Esophagus squamous epithelium (tissue), 5 donors: ENCODE measurements at places on chromosomes 5 and 9.

DNA sequence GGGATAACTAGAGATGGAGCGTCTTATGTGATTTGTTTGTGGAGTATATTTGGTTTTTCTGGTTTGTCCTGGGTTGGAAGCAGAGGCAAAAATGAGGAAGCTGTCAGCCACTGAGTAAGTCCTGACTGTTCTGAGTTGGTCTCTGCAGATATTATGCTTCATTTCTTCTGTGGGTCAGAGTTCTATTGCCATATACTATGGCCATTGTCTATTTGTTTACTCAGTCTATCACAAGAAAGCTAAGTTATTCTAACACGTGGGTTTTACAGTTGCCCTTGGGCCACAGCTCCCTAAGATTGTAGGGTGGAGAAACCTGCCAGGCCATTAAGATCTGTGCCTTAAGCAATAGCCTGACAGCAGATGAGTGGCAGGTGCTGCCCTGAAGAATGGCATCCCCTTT is 3.0 kb upstream of the CTSV start:
- H3K4me1 ChIP-seq: peaks cover 6% of the 10 kb centered on the region
- no peak overlapping the region for H3K4me3 ChIP-seq
- no peak overlapping the region for H3K27ac ChIP-seq
- H3K36me3 ChIP-seq: no peaks in the 10 kb centered on the region
- H3K27me3 ChIP-seq: peaks cover 69% of the 10 kb centered on the region
- no peak for DNase-seq

- no peaks in the 10 kb centered on the region for H3K36me3 ChIP-seq
- no peaks in the 10 kb centered on the region for H3K27me3 ChIP-seq
- peak overlapping the region; percentile 96 for H3K4me3 ChIP-seq
- peak overlapping the region; percentile 97 for H3K27ac ChIP-seq
- peaks cover 37% of the 10 kb centered on the region for H3K4me1 ChIP-seq
- no peak for DNase-seq
These were observed 457 bp downstream of the UGCG start for GRCh38 chr9:111896942-111897600.

GRCh38 chr5:76175821-76176403 is 92.7 kb downstream of the SV2C start:
- no peaks in the 10 kb centered on the region for H3K27me3 ChIP-seq
- no peak overlapping the region for H3K27ac ChIP-seq
- H3K36me3 ChIP-seq: no peaks in the 10 kb centered on the region
- no peak overlapping the region for H3K4me3 ChIP-seq
- no peak for DNase-seq

DNA sequence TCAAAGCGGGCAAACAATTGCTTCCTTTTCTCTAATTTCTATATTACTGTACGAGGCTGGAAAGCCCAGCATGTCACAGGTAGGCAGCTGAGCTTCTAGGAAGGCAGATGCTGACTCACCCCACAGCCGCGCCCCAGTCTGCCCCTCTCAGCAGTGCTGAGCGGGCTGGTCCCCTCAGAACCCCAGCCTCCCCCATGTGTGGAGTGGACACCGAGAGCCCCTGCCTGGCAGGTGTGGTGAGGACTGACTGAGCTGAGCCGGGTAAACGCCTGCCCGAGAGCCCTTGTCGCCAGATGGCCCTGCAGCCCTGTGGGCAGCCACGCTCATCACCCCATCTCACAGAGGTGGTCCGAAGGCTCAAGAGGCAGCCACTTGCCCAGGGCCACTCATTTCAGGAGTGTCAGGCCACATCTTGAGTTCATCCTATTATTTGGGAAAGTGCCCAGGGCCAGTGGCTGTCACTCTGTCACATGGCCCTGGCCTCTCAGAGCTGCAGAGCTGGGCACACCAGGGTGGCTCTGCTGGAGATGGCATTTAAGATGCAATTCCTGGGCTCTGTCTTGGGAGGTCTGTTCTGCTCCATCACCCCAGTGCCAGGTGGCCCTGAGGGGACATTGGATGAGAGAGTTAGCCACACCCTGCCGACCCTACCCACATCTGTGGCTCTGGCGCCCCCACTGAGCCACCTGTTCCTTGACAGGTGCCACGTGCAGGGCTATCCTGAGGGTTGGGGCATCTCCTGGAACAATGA is 12.4 kb downstream of the CARD19 start:
- H3K36me3 ChIP-seq: peaks cover 55% of the 10 kb centered on the region
- no peak for DNase-seq
- no peak overlapping the region for H3K4me3 ChIP-seq
- no peaks in the 10 kb centered on the region for H3K27me3 ChIP-seq
- no peak overlapping the region for H3K27ac ChIP-seq
- peaks cover 5% of the 10 kb centered on the region for H3K4me1 ChIP-seq

DNA sequence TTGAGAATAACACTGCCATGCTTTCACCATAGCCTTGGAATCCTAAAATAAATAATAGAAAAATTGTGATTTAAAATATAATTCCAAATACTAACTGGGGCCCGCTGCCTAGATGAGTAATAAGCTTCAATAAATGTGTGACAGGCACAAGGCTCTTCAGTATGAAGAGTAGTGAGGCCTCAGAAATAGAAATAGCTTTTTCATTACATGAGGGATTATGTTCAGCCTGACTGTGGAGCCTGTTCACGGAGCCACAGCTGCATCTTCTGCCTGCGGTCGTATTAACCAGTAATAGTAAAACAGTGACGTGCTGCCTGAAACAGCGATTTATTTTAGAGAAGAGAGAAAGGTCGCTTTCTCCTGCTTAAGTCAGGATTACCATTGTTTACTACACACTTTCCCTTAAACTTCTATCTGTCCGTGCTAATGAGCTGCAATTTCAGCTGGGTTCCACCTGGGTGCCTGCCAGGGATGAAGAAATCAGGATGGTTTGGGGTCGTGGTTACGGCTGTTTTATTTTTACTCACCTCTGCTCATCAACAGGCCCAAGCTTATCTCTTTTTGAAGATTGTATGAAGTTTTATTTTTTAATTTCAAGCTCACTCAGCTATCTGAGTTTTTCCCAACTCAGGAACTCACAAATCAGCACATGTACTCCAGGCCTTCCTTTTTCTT is 284.9 kb upstream of the WWC1 start:
- DNase-seq: no peak
- no peaks in the 10 kb centered on the region for H3K27me3 ChIP-seq
- H3K4me1 ChIP-seq: peaks cover 4% of the 10 kb centered on the region
- no peaks in the 10 kb centered on the region for H3K36me3 ChIP-seq
- H3K4me3 ChIP-seq: no peak overlapping the region

DNA sequence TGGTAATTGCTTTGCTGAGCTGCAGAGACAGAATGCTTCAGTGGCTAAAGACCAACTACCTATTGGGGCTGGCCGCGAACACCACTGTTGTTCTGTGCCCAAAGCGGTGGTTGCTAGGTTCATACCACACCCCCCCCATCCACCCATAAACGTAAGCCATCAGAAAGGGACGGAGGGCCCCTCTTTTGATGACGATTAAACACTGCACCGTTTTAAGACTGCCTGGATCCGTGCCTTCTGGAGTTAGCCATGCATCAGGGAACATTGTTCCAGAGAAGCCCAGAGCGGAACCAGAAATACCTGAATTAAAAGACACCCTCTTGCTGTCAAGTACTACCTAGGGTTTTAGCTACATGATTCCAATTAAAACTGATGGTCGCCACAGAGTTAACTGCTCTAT is 369.1 kb upstream of the DAP start:
- H3K27ac ChIP-seq: no peak overlapping the region
- H3K4me1 ChIP-seq: no peaks in the 10 kb centered on the region
- no peaks in the 10 kb centered on the region for H3K27me3 ChIP-seq
- no peak for DNase-seq
- H3K36me3 ChIP-seq: no peaks in the 10 kb centered on the region

GRCh38 chr5:178487911-178488600 is 102.1 kb downstream of the COL23A1 start:
- no peak for DNase-seq
- H3K4me3 ChIP-seq: no peak overlapping the region
- H3K36me3 ChIP-seq: no peaks in the 10 kb centered on the region
- peaks cover 7% of the 10 kb centered on the region for H3K27me3 ChIP-seq

DNA sequence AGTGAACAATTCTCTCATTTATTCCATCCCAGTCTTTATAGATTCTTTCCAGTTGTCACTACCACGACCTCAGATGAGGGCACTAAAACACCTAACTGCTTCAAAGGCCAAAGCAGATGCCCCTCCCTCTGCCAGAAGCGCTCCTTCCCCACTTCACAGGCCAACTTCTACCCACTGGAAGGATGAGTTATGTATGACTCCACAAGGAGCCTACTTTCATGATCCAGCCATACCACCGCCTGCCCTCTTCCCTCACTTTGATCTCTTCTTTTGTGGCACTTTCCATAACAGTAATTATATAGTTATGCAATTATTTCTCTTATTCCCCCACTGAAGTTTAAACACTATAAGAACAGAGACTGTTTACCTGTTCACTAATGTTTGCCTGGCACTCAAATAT is 93.7 kb downstream of the HOMER1 start:
- no peak overlapping the region for H3K4me3 ChIP-seq
- H3K4me1 ChIP-seq: no peaks in the 10 kb centered on the region
- no peak for DNase-seq
- H3K27ac ChIP-seq: no peak overlapping the region
- H3K36me3 ChIP-seq: no peaks in the 10 kb centered on the region

DNA sequence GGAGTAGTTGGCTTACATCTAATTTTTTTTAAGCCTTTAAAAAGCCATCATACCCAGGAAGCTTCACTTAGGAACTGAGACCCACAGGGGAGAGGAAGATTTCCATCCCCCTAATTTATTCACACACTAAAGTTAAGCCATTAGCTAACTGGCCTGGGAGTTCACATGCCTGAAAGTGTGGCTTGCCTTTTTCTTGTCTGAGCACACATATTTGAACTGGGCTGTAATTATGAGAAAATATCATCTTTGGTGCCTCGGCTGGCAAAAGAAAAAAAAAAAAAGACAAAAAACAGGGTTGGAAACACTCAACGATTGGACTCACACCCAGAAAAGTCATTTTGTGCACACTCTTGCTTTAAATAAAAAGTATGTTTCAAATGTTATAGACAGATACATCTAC is 847.3 kb downstream of the MAT2B start:
- no peak overlapping the region for H3K4me3 ChIP-seq
- H3K4me1 ChIP-seq: no peaks in the 10 kb centered on the region
- no peak overlapping the region for H3K27ac ChIP-seq
- H3K36me3 ChIP-seq: no peaks in the 10 kb centered on the region

- H3K27ac ChIP-seq: no peak overlapping the region
- DNase-seq: no peak
- H3K4me1 ChIP-seq: no peaks in the 10 kb centered on the region
- no peak overlapping the region for H3K4me3 ChIP-seq
These were observed 29.3 kb downstream of the DAB2 start for GRCh38 chr5:39395521-39395920.

DNA sequence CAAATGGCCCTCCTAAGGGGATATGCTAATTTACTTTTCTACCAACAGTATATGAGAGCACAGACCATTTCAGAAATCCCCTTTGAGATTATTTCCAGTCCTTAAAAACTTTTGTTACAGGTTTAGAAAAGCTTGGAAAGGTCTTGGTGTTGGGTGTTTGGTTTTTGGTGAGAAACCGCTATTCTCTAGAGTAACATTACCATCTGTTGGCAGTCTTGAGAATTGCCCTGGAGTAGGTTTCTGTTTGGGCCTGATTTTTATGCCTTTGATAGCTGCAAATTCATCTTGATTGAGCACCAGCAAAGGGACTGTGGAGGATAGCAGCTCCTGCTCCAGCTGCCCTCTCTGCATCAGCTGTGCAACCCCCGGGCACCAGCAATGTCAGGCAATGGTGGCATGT is 8.0 kb downstream of the NUDT2 start:
- no peak overlapping the region for H3K4me3 ChIP-seq
- DNase-seq: no peak
- H3K4me1 ChIP-seq: peaks cover 5% of the 10 kb centered on the region
- H3K27me3 ChIP-seq: no peaks in the 10 kb centered on the region
- H3K36me3 ChIP-seq: peaks cover 5% of the 10 kb centered on the region

DNA sequence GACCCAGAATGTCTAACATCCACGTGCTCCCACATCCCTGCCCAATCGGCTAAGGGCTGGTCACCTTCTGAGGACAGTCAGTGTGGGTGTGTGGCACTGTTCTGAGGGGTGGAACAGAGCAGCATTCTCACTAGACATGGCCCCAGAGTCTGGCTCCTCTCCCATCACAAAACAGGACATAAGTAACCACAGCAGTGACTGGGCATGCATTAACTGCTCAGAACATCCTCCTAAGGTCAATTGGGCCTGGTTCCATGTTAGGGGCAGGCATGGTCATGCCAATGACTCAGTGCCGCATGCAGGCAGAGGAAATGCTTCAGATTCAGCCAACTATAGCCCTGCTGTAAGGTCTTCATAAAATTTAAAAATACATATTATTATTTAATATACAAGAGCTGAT is 12.9 kb downstream of the MACROH2A1 start:
- H3K27ac ChIP-seq: peak overlapping the region; percentile 83
- no peak for DNase-seq
- H3K36me3 ChIP-seq: peaks cover 7% of the 10 kb centered on the region
- no peaks in the 10 kb centered on the region for H3K27me3 ChIP-seq

GRCh38 chr5:135602882-135603721 is 24.3 kb upstream of the CXCL14 start:
- H3K27me3 ChIP-seq: peaks cover 6% of the 10 kb centered on the region
- no peak overlapping the region for H3K27ac ChIP-seq
- DNase-seq: no peak

GRCh38 chr5:72465066-72465465 is 42.1 kb downstream of the ZNF366 start:
- H3K4me1 ChIP-seq: peaks cover 35% of the 10 kb centered on the region
- no peak overlapping the region for H3K27ac ChIP-seq
- H3K36me3 ChIP-seq: no peaks in the 10 kb centered on the region
- DNase-seq: no peak

GRCh38 chr5:94266170-94266569 is 352.2 kb downstream of the KIAA0825 start:
- no peak overlapping the region for H3K4me3 ChIP-seq
- H3K27me3 ChIP-seq: no peaks in the 10 kb centered on the region
- H3K36me3 ChIP-seq: no peaks in the 10 kb centered on the region
- H3K4me1 ChIP-seq: no peaks in the 10 kb centered on the region

DNA sequence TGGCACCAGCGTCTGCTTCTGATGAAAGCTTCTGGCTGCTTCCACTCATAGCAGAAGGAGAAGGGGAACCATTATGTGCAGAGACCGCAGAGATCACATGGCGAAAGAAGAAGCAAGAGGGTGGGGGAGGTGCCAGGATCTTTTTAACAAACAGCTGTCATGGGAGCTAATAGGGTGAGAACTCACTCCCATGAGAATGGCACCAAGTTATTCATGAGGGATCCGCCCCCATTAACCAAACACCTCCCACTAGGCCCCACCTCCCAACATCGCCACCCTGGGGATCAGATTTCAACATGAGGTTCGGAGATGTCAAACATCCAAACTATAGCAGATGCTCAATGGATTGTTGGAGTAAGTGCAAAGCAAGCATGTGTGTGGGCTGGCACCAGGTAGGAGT is 125.8 kb upstream of the SLIT3 start:
- no peaks in the 10 kb centered on the region for H3K36me3 ChIP-seq
- H3K27ac ChIP-seq: no peak overlapping the region
- no peak for DNase-seq
- no peaks in the 10 kb centered on the region for H3K27me3 ChIP-seq
- H3K4me3 ChIP-seq: no peak overlapping the region
